ENCODE measurements at places on chromosomes 4 and X. TPM values are rescaled to one million over a fixed set of nuclear protein-coding genes. Genes with fewer than 3 reads are reported as not detected.

DNA sequence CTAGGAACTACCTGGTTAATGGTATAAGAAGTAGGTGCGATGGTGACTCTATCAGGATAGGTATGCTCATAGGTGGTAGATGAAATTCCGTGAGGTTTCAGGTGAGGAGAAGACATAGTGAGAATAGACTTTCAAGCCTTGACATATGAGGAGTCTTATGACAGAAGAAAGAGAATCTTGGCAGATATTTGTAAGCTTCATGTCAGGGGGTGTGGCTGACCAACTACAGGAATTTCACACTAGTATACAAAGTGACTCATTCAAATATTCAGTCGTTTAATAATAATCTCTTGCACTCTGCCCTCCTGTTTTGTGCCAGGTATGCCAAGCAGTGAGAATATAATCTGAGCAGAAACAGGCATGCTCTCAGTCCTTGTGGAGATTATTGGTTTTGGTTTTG, 22.8 kb downstream of the PACRGL start:
- no peak for DNase-seq

DNA sequence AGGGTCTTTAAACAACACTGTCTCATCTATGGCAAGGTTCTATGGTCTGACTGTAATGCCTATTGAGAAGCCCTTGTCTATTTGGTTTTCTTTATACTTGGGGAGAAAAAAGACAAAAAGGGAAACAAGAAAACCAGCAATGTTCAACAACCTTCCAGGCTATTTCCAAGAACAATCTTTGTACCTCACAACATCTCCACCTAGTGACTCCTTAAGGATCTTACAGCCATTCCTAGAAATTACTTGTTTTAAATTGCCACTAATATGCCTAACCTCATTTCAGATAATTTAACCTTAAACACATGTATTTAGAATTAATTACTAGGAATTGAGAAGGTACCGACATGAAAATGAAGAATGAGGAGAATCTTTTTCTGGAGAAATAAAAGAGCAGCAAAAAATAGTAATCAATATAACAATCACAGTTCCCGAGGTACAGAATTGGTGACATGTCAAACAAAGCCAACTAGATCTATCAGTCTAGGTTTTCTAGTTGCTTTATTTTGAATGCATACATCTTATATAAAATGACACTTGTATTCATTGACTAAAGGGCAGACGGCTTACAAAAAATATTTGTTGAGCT, 1.6 kb upstream of the RBM46 start:
- peak; percentile 13 for DNase-seq

DNA sequence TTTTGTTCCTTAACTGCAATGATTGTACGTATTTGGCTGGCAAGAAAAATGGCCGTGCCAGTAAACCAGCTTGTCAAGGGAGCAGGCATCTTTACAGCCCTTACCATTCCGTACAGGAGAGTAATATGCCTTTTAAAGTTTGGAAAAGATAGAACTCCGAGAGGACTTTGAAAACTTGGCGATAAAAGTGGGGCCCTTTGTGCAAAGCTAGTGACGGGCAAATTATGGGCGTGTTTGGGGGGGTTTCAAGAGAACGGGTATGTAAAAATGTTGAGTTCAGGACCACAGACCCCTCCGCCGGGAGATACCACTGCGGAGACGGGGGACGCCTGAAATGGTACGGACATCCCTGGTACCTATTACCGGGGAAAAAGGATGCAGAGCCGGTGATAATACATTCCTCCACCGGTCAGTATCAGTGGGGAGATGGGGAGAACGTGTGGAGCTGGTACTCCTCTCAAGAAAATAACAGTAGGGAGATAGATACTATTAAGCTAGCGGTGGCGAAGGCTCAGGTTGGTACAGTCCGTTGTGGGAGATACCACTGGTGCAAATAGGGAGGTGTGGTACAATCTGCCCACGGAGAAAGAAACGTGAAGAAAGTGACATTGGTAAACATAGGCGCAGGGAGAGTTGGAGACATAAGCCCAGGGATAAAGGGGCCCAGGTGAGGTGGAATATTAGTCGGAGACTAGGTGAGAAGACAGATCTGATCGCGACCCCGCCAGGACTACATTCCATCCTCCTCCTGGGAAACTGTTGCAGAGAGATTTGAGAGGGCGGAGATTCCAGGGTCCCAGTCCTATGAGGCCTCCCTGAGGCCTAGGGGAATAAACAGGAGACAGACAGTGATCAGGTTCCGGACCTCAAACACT, 14.5 kb downstream of the SPACA5 start:
- DNase-seq, result peak; percentile 88

- no peak for DNase-seq
These were observed 330.9 kb downstream of the DCHS2 start for GRCh38 chr4:154160519-154161301.

DNA sequence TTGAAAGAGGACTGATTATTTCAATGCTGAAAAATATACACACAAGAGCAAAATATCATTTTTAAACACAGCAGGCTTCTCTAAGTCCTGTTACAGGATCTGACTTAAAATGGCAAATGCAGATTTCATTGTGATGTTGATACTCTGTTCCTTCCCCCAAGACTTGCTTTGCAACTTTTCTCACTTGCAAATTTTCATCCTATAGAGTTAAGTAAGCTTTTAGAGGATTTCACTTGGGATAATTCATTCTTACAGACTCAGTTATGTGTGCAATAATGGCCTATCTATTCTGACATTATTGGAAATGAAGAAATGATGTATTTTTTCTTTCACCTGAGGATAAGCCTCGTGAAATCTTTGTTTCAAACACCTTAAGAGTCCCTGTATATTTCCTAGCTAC, 2403.2 kb downstream of the ARAP2 start:
- no peak for DNase-seq

- DNase-seq, result no peak
These were observed 48.3 kb upstream of the MAB21L2 start for GRCh38 chr4:150533673-150534072.

DNA sequence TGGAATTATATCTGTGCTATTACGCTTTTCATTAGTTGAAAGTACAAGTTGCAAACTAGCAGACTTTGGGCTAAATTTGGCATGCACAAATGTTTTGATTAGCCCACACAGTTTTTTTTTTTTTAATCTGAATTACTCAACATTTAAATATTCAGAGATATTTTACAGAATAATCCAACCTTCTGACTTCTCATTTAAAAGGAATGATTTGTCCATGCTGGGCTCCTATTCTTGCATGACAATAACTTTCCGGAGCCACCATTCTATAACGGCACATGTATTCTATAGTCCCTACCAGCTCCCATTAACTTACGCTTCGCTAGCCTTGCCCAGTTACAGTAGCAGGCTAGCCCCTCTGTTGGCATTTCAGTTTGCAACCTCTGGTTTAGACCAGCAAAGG, 219.3 kb upstream of the FTHL17 start:
- no peak for DNase-seq

- DNase-seq, result peak; percentile 75
These were observed 76.0 kb upstream of the DHRSX start for GRCh38 chrX:2576793-2577192.

DNA sequence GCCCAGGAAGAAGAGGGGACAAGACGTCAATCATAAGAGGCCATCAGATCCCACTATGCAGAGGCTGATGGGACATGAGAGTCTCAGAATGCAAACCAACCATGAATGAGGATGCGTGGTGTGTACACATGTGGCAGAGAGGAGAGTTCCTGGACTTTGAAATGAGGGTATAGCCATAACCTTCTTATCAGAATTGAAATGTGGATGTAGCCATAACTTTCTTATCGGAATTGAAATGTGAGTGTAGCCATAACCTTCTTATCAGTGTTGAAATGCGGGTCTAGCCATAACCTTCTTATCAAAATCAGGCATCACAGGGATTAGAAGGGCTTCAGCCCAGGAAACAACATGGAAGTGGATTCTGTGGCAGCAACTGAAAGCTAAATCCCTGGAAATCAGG, 415.5 kb upstream of the FAT1 start:
- DNase-seq, result no peak

GRCh38 chr4:110074570-110074969, 123.8 kb downstream of the ELOVL6 start:
- DNase-seq, result no peak

DNA sequence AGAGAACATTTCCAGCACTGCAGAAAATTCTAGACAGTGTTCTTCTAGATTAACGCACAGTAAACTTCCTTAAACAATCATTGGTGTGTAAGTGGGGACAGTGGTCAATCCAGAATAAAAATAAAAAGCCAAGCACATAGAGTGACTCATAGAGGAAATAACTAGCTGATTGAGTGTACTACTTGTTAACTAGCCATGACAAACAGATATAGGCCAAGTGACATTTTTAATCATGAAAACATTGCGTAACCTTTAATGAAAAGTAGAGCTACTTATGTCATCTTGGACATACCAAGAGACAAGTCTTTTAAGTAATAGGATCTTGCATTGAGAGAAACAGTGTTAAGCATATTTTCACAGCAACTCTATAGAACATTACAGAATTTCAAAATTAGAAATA, 233.9 kb upstream of the MAB21L2 start:
- DNase-seq, result peak; percentile 74

- DNase-seq, result no peak
These were observed 180.6 kb downstream of the FMR1NB start for GRCh38 chrX:148161701-148162100.

GRCh38 chr4:140679576-140679975, 76.6 kb downstream of the TBC1D9 start:
- DNase-seq, result no peak

DNA sequence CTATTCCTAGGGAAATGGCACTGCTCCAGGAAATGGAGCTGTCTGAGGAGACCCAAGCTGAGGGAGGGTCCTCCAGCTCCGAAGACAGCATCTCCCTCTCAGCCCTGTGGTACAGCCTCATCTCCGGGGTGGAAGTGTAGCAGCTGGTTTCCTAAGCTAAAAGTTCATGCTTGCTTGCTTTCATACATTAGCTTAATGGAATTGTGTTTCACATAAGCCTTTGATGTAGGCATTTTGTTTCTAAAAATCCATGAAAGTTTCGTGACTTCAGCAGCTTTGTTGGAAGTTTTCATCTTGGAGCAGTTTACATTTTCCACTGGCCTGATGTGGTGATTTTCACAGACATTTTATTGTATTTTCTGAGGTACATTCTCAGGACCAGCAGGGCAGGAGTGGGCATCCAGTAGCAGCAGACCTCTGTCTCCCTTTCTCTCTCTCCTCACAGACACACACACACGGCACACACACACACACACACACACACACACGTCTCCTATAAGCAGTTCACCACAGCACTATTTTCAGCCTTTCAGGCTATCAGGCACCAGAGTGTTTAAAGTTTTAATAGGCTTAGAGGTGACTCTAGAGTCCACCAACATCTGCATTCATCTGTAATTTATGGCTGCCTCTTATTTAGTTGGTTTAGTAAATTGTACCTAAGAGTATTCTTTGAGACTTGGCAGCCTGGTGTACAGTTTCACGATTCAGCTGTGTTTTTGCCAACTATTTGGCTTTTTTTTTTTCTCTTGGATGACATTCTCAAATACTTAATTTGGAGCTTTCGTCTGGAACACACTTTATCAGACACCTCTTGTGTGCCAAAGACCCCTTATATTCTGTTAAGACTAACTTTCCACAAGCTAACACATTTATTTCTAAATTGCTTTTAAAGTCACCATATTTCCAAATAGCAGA, 225.8 kb upstream of the SFRP2 start:
- no peak for DNase-seq

DNA sequence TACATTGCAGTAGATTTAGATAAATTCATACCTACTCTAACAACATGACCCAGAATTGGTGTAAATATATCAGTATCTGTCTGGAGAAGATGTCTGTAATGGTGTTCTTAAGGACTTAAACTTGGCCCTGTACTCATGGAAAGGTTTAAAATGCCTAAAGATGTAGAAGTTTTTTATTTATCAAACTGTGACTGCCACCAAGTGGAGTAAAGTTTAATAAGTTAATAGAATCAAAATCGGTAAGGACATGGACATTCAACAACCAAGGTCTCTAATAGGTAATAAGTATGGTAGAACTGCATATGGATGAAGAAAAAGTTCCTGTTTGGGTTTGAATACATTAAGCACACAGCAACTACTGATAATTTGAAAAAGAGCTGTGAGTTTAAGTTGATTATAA, 474.0 kb upstream of the NDST3 start:
- DNase-seq, result peak; percentile 21

DNA sequence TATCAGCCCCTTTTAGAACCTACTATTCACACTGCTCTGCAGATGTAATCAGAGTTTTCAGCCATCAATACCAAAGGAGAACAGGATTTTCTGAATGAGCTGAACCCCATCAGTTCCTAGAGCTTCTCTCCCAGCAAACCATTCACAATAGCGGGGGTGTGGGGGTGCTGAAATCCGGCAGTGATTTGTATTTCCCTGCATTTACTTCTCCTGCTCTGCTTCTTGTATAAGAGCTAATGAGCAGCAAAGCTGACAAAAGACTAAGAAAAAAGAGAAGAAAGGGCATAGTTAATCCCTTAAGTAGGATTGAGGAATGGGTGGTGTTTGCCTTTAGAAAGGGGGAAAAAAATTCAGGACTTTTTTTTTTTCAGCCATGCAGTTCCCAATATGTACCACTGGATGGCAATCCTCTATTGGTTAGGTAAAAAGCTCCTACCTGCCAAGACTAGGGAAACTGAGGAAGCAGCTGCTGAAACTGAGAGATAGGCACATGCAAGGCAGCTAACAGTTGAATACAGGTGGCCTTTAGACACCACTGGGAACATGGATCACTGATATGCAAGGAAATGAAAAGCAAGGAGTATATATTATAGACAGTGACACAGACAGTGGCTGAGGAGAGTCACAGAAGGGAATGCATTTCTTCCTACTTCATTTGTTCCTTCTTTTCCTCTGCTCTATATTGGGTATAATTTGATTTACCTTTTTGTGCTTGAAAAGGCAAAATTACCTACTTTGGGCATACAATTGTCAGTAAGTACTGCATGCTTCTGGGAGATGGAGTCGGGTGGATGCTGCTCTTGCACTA, 217.9 kb downstream of the HS6ST2 start:
- DNase-seq, result no peak

Gene GJB1
- total RNA-seq, result not detected

Gene SATL1
- not detected for total RNA-seq

Gene TCEAL5
- not detected for total RNA-seq

Gene RBMX2
- 19.5 TPM for total RNA-seq

Gene AMTN
- not detected for total RNA-seq

Gene FUNDC1
- 38.9 TPM for total RNA-seq

Gene SMIM10L2A
- not detected for total RNA-seq

Gene RBM47
- total RNA-seq, result 8.5 TPM

Gene TMEM35A
- not detected for total RNA-seq

Gene DCLK2
- total RNA-seq, result 4.1 TPM

Gene MORC4
- 8.0 TPM for total RNA-seq

Gene NKX3-2
- total RNA-seq, result 0.96 TPM

All from RPMI7951 (cell line).